Endothelial cell of umbilical vein (primary cell): ENCODE measurements at places on chromosomes 1 and 21. TPM values are rescaled to one million over a fixed set of nuclear protein-coding genes. Genes with fewer than 3 reads are reported as not detected.
A peak's percentile ranks its signal among the peaks of the same experiment; 100 is the strongest.

DNA sequence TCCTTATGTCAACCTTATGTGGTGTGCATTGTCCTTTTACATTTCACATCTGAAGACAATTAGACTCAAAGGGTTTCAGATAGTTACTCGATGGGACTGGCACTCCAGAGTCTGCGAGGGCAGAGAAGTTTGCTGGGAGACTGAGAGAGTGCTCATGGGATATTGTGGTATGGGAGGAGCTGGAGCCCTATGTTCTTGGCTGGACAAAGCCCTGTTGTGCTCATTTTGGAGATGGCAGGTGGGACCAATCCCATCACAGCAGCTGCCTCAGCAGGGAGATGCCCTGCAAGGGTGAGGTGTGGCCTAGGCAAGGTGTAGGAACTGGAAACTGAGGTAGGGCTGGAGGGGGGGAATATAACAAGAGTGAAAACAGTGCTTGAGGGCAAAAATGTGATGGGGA lies 43.5 kb upstream of the CRNN start:
- no peak for DNase-seq

DNA sequence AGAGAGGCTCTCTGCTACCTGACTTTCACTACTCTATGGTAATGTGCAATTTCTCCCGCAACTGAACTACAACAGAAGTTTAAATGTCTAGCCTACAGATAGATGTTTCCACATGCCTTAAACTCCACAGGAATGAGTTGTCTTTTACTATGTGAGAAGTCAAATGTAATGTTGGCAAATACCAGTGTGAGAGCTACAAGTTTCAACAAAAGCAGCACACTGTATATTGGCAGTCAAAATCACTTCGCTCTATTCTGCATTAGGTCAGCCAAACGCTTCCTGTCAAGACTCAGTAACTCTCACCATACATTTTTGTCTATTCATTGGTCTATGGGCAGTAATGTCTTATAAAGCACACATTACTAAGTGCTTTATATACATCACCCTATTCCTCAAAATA lies 41.9 kb downstream of the LUZP1 start:
- DNase-seq, result peak; percentile 34

DNA sequence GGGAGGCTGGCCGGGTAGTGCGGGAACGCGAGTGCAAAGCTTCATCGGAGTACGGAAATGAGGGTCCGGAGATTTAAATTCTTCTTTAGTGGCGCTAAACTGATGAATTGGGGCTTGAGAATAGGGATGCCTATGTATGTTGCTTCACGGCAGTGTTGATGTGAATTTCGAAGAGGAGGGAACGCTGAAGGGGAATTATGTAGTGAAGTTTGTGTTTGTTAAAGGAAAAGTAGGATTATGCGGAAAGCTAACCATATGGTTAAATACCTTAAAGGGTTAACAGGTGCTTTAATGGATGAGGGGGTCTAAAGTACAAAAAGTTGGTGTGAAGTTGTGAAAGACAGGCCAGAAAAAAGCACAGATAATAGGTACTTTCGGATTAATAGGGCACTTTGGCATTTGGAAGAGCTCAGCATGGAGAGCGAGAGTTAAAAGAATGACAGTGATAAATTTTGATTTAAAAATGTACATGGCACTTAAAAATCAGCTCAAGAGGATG lies 1.4 kb downstream of the HS2ST1 start:
- DNase-seq, result no peak

GRCh38 chr1:238621405-238621804 lies 730.7 kb upstream of the ZP4 start:
- no peak for DNase-seq

DNA sequence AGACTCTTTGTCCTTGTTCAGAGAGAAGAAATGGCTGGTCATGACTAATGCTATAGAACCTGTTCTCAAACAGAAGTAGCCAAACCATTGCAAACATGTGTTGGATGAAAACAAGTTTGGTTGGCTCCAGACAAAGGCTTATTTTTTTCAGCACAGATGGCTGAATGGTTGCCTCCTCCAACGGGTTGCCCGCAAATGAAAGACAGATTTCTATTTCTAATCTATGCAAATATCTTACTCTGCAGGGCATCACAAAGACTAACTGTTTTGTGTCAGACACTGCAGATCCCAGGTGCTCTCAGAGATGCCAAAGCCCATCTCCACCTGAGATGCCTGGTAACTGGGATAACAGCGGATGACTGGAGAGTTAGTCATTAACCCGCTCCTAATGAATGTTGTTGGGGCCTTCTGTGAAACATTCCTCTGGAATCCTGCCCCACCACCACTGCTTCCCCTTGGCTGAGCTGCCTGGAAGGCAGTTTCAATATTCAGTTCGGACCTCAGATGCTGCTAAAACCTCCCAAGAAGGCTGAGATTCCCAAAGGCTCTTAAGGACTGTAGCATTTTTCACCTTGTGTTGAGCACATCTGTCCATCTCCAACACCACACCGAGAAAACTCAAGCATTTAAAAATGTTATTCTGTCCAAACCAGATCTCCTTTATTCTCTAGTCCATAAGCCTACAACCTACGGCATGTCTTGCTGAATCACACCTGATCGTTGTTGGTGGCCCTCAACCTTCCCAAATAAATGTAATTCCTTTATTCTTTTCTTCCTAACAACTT lies 104.4 kb downstream of the PTPN14 start:
- peak; percentile 88 for DNase-seq

- DNase-seq, result no peak
Observed at GRCh38 chr1:241677201-241677600, 25.1 kb downstream of the WDR64 start.

GRCh38 chr1:162212713-162213112 lies 143.2 kb downstream of the NOS1AP start:
- DNase-seq, result no peak

- DNase-seq, result no peak
Observed at GRCh38 chr21:46001821-46002681, 20.5 kb downstream of the COL6A1 start.

DNA sequence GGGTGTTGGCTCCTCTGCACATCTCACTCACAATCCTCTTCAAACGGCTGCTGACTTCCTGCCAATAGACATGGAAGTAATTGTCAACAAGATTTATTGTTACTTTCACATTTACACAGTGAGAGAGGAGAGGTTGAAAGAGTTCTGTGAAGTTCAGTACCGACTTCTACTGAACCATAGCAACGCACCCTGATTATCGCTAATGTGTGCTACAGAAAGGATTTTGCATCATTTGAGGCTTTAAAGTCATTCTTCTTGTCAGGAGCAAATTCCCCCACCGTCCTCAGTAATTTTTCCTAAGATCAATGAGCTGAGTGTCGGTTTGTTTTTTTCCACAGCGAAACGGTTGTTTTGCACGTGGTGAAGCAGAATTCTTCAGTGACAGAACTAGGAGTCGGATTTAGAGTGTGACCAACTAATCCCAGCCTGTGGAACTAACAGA lies 361.0 kb downstream of the ADGRL2 start:
- DNase-seq, result peak; percentile 5

DNA sequence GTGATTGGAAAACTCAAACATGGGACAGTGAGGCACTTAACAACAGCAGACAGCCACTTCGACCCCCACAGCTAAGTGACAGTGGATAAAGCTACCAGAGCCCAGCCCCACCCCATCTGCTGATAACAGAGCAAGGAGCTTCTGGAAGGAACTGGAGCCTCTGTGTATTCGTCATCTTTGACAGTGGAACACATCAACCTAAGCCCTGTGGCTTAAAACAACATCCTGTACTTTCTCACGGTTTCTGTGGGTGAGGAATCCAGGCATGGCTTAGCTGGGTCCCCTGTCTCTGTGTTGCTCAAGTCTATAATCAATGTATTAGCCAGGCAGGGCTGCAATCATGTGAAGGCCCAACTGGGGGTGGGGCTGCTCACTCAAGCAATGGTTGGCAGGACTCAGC lies 18.4 kb upstream of the SIPA1L2 start:
- no peak for DNase-seq

GRCh38 chr1:159444511-159444910 lies 5.0 kb downstream of the OR10J1 start:
- no peak for DNase-seq

GRCh38 chr1:24560361-24560760 lies 4.5 kb downstream of the NCMAP start:
- DNase-seq, result no peak

DNA sequence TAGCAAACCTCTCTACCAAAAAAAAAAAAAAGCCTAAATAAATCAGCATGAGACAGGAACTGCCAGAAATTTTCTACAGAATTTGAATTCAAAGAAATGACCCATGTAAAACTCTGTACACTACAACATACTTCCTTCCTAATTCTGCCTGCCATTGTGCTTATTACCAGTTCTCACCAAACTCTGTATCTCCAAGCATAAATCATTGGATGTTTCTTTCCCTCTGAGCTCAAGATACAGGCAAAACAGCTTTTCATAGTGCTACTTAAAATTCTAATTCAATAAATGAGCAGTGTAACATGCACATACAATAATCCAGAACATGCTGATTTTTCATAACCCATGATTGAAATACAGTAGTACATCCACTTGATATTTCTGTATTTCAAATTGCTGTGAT lies 87.0 kb downstream of the EIF4G3 start:
- DNase-seq, result peak; percentile 63

- DNase-seq, result no peak
Observed at GRCh38 chr1:36366091-36366661, 19.5 kb downstream of the STK40 start.

DNA sequence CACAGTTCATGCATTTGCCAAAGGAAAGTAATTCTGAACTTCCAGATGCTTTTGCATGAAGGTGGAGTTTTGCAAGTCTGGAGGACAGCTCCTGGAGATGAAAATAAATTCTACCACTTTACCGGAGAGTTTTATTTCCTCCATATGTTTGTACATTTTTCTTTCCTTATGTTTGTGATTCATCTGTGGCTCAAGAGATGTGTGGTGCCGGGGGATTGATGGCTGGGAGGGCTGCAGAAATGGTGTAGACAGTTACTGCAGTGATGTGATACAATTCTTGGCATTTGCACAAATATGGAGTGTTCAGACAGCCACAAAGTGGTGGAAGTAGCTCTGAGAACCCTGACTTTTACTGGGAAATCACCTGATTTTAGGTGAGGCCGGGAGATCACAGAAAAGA lies 58.5 kb upstream of the ASB17 start:
- no peak for DNase-seq

GRCh38 chr1:101235696-101236515 lies 913 bp upstream of the S1PR1 start:
- peak; percentile 83 for DNase-seq

GRCh38 chr1:30422251-30422650 lies 301.1 kb downstream of the MATN1 start:
- DNase-seq, result no peak

GRCh38 chr1:114535401-114535800 lies 24.4 kb upstream of the TRIM33 start:
- DNase-seq, result no peak

- no peak for DNase-seq
Observed at GRCh38 chr1:239308701-239309333, 77.6 kb upstream of the CHRM3 start.

DNA sequence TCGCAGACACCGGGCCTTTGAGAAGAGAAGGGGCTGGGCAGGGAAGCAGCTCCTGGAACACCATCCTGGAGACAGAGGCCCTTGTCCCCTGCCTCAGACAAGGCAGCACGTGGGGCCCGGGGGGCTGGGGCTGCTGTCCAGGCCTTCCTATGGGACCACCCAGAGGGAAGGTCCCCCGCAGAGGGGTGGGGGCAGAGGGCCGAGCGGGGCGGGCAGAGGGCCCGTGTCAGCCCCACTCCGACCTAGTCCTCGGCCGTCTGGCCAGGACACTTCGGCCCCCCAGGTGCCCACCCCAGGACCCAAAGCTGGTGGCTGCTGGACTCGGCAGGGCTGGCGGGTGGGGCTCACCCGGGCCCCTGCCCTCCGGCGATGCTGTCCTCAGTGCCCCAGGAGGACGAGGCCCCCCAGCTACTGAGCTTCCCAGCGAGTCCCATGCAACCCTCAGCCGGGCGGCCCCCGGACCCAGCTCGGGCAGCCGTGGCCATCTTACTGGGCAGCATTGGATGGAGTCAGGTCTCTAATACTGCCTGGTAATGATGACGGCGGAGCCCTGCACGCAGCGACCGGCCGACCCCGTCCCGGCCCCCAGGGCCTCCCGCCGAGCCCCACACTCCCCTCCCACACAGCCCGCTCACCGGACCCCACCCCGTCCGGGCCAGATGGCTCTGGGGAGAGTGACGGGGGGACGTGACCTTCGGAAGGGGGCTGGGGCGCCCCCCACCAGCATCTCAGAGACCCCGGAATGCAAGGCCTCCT lies 6.9 kb upstream of the TTLL10 start:
- no peak for DNase-seq

DNA sequence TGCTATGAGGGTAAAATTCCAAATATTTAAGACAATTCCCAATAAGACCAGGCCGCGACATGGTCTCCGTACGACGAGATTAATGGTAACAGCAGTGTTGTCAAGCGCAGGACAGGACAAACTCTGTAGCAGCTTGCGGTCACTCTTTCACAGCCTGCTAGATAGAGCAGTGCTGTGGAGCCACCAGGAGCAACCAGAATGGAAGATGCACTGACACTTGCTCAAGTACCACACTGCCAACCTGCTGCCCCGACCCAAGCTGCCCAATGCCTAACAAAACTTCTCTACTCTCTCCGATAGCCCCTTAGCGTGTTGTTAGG lies 636 bp downstream of the WARS2 start:
- no peak for DNase-seq

Gene TNFSF4
- 59.6 and 88.1 TPM in 2 replicates for total RNA-seq

Gene FAM72A
- 9.4 and 9.6 TPM in 2 replicates for total RNA-seq

Gene CD34
- total RNA-seq, result 115 and 174 TPM in 2 replicates

Gene RNU1-2
- 1,319 and 2,019 TPM in 2 replicates for total RNA-seq

Gene CCDC181
- total RNA-seq, result 0.18 and 0.78 TPM in 2 replicates

Gene OLFML3
- total RNA-seq, result 1.7 and 3.4 TPM in 2 replicates

Gene FCGR3A
- total RNA-seq, result not detected in 2 replicates

Gene AMY1A
- not detected in 2 replicates for total RNA-seq

Gene TFF2
- not detected in 2 replicates for total RNA-seq

Gene PPIH
- total RNA-seq, result 49.3 and 52.1 TPM in 2 replicates

Gene TMEM81
- total RNA-seq, result 2.9 TPM in 2 replicates

Gene BEND5
- total RNA-seq, result not detected in 2 replicates

Gene KCNK1
- total RNA-seq, result 1.0 and 2.8 TPM in 2 replicates

Gene OR2L8
- not detected in 2 replicates for total RNA-seq
